Fibroblast of lung (primary cell): ENCODE measurements at places on chromosomes 13 and 19. TPM values are rescaled to one million over a fixed set of nuclear protein-coding genes. Genes with fewer than 3 reads are reported as not detected.

- peak; percentile 23 for DNase-seq
These were observed 54.5 kb downstream of the RAB20 start for GRCh38 chr13:110506859-110507566.

DNA sequence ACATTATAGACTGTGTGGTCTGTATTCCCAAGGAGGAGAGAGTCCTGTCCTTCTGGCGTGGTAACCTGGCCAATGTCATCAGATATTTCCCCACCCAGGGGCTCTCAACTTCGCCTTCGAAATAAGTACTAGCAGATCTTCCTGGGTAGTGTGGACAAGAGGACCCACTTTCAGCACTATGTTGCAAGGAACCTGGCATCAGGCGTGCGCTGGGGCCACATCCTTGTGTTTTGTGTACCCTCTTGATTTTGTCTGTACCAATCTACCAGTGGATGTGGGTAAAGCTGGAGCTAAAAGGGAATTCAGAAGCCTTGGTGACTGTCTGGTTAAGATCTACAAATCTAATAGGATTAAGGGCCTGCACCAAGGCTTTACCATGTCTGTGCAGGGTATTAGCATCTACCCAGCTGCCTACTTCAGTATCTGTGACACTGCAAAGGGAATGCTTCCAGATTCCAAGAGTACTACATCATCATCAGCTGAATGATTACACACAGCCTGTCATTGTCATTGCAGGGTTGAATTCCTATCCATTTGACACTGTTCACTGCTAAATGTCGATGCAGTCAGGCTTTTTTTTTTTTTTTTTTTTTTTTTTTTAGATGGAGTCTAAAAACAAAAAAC, 148.0 kb downstream of the PRR20E start:
- DNase-seq = no peak

Gene RASGRP4
- total RNA-seq = not detected in 2 replicates

- DNase-seq = no peak
These were observed 754.3 kb upstream of the ARGLU1 start for GRCh38 chr13:107322228-107322627.

DNA sequence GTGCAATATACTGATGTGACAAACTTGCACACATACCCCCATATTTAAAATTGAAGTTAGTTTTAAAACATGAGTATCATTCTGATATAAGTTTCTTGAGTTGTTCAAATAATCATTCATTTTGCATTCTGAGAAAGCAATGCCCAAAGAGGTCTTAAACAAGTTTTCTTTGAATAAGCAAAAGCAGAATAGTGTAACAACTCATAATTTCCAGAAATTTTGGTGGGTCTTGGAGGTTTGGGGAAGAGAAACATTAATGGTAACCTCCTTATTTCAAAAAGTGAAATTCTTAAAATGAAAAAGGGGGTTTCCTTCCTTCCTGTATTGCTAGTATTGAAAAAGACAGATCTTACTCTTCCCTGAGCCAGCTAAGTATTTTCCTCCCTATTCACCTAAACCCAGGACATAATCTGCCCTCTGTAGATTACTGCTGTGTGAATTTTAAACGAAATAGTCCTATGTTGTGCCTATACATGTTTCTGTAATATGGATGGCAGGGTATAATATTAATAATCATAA, 30.4 kb downstream of the SLC25A15 start:
- DNase-seq = no peak

Gene CCDC70
- not detected in 2 replicates for total RNA-seq

Gene ZNF784
- 4.6 and 5.6 TPM in 2 replicates for total RNA-seq

Gene PSG7
- not detected in 2 replicates for total RNA-seq

Gene SLAIN1
- 1.3 and 2.6 TPM in 2 replicates for total RNA-seq

- no peak for DNase-seq
These were observed 276.3 kb upstream of the SOX21 start for GRCh38 chr13:94988654-94989053.
